ENCODE measurements at places on chromosomes 5 and 9.

DNA sequence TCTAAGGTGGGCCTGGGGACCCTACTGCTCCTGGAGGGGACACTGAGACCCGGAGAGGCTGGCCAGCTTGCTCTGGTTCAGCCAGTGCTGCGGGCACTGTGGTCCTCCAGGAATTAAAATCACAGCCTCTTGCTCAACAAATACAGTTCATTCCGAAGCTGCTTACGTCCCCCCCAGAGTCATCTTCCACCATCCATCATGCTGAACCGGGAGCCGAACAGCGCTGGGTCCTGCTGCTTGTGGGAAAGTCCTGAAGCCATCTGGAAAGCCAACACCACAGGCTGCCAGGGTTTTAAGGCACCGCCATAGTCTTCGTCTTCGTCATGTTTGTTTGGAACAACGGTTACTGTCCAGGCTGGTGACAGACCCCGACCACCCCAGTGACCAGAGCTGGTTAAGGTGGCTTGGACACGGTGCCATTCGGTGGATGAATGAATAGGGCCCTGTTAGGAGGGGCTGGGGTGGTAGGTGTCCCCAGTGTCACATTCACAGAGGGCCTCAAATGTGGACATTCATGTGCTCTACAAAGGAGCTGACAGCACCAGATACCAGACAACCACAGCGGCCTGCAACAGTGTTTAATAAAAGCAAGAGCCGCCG is 81.6 kb upstream of the PHYKPL start:
- no peak for DNase-seq

DNA sequence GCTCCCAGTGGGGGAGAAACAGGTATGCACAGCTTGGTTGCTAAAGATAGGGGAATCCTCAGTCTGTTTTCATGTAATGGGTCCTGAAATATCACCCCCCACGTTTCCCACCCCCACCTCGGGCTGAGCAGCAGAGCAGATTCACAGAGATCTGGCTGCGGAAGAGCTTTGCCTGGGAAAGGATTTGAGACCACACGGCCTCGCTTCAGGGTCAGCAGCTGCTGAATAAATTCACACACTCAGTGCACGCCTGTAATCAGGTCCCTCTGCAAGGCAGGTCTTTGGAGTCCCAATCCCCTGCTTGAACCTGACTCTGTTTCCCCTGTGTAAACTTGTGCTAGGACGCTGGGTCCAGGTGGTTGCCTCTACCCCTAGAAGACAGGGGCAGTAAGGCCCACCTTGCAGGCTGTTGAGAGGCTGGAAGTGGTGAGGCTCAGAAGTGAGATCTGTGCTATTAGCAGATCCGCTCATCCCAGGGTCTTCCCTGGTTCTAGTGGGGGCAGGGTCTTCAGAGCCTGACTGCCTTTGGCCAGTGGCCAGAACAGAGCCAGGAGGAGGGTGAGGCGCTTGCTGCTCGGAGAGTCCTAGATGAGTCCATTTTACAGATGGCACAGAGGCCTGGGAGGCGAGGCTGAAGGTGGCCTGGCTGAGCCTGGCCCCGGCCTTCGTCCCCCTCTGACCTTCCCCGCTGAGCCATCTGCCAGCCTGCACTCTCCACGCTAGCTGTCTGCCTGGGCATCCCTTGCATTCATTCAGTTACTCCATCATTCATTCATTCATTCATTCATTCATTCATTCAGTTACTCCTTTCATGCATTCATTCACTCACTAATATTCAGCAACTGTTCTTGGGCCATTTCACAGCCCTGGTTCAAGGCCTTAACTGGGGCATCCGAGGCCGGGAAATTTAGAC is 16.7 kb upstream of the NEURL1B start:
- no peak for DNase-seq

DNA sequence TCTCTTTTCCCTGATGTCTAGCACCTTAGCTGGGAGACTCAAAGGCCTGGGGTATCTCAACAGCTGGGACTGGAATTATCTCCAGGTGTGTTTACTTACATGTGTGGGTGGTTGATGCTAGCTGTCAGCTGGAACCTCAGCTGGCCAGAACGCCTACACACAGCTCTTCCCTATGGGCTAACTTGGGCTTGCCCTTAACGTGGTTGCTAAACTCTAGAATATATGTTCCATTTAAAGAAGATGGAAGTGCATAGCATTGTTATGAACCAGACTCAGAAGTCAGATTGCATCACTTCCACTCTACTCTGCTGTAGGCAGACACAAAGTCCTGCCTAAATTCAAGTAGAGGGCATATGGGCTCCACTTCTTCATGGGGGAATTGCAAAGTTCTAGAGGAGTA is 29.3 kb downstream of the SGCD start:
- no peak for DNase-seq

GRCh38 chr5:124806373-124807077 is 60.1 kb upstream of the ZNF608 start:
- DNase-seq, result no peak

DNA sequence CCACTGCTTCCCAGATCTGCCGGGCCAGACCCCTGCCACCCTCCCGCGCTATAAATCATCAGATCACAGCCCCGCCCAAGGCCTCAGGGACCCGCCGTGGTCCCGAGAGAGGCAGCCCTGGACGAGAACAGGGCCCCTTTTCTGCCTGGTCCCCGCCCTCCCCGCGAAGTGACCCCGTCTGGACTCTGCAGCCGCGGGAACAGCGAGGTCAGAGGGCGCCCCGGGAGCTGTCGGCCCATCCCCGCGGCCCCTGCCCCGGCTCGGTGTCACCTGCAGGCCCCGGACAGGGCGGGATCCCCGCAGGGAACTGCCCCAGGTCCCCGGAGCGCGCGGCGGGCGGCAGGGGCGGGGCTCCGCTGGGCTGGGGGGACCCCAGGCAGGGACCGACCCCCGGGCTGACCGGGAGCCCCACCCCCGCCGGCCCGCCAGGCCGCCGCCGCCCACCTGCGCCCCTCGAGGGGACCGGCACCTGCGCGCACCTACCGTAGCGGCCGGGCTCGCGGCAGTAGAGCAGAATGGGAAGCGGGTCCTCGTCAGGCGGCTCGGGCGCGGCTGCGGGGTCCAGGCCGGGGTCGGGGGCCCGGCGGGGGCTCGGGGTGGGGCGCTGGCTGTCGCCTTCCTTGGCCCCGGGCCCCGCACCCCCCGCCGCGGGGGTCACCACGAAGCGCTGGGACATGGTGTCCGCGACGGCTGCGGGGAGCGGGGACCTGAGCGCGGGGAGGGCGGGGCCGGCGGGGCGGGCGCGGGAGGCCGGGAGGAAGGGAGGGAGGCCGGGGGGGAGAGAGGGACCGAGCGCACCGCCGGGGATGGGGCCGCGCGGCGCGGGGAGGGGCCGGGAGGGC is 43.5 kb upstream of the SLC12A7 start:
- no peak for DNase-seq

- no peak for DNase-seq
Measured at GRCh38 chr5:111004291-111004690, 67.2 kb upstream of the TSLP start.

DNA sequence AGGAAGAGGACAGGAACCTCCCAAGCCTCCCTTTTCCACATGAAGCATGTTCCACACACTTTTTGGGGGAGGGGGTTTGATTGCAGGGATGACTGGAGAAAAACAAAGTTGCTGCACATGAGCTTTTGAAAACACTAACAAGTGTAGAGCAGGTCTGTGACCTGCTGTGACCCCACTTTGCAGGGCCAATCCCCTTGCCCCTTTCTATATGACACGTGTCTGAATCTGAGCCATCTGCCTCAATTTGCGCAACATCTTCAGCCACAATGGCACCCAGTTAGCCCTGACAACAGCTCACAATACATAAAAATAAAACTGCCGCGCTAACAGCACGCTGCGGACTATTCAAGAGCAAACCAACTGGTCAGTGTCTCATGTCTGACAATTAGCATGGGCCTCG is 227.8 kb upstream of the TBCA start:
- no peak for DNase-seq

DNA sequence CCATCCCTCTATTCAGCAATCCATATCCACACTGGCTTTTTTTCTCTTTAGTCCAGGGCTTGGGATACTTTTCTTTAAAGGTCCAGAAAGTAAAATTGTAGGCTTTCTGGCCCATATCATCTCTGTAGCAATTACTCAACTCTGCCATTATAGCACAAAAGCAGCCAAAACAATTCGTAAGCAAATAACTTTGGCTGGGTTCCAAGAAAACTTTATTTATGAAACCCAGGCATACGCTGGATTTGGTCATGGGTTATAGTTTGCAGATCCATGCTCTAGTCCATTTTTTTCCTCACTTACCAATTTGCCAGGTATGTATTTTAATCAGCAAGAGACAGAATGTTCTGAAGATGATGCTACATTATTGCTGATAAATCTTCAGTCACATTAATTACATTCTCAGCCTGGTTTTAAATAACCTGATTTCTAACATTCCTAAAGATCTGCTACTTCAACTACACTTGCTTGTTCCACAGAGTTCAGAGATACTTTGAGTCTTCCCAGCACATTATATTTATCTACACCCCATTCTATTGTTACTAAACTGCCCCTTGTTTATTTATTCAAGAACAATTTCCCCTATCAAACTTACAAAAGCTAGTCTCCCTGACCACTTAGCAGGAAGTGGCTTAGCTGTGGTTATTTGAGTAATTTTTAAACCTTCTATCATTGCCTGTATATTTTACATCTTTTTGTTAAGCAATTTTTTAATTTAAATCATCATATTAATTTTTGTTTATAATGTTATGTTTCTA is 161.0 kb downstream of the ISL1 start:
- no peak for DNase-seq
